ENCODE measurements at places on chromosomes 5 and 9. TPM values are rescaled to one million over a fixed set of nuclear protein-coding genes. Genes with fewer than 3 reads are reported as not detected.

IFNA16 gene
- not detected for total RNA-seq

NR5A1 gene
- 0.12 TPM for total RNA-seq

ZSWIM6 gene
- 24.6 TPM for total RNA-seq

PCDHA8 gene
- 0.41 TPM for total RNA-seq

DOCK2 gene
- total RNA-seq = 19.7 TPM

BHMT2 gene
- total RNA-seq = 31.5 TPM
